ENCODE measurements at places on chromosomes 7 and 10. TPM values are rescaled to one million over a fixed set of nuclear protein-coding genes. Genes with fewer than 3 reads are reported as not detected.

DNA sequence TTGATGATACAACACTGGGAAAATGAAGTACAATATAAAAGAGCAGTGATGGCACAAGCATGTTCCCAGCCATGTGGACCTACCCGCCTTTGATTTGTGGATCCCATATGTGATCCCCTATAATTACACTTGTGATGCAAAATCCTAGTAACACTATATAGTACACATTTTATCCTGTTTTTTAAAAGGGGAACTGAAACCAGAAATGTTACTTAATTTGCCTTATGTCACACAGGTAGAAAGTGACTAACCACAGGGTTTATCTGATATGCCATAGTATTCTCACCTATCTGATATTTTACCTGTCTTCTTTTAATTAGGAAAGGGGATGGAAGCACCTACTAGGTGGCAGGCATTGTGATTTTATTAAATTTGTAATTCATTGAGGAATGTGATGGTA, 35.0 kb downstream of the ARMC3 start:
- no peak for DNase-seq

- no peak for DNase-seq
Measured at GRCh38 chr7:133937786-133938185, 189.4 kb upstream of the LRGUK start.

DNA sequence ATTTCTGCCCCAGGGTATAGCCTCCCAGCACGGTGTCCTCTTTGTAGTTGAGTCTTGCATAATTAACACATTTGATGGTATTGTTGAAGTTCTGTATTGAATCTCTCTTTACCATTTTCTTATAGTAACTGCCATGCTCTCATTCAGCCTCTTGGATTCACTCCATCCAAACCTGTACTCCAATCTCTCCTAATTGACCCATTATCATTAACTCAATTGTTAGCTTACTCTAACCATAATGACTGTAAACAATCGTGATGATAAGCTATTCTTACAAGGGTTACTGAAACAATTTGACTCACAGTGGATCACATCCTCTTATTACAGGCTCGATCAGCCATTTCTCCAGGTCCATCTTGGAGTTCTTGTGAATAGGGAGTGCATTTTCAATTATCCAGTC, 191.9 kb upstream of the AGK start:
- DNase-seq, result no peak

DNA sequence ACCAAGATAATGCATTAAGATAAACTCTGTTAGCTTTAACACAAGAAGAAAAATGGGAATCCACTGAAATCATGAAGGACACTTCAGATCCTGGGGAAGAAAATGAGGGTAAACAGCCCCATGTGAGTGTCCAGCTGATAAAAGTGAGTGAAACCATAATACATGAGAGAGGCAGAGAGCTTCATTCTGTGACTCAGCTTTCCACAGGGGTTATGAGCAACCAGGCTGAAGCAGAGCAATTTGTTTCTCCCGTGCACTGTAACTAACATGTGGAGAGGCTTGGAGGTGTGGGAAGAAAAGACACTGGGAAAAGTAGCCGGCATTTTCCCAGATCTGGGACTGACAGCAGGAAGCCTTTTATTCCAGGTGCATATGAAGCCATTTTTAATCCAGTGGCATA, 971.7 kb downstream of the ANKRD7 start:
- DNase-seq, result no peak

Gene NPFFR1
- total RNA-seq, result not detected

DNA sequence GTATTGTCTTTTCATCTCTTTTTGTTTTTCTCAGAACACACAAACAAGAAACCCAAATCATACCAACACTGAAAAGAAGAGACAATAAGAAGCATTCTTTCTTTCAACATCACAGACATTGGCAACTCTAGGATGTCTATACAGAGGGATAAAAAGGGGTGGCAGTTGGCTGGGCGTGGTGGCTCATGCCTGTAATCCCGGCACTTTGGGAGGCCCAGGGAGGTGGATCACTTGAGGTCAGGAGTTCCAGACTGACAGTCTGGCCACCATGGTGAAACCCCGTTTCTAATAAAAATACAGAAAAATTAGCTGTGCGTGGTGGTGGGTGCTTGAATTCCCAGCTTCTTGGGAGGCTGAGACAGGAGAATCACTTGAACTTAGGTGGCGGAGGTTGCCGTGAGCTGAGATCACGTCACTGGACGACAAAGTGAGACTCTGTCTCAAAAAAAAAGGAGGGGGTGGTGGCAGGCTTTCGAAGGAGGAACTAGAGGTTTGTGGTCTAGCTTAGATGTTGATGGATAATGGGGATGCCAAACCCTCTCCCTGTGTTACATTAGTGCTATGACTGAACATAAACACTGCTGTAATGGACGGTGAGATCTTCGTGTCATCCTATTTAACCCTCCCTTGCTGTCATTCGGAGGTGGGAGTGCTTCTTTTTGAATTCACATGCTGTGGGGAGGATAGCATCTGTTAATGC, 9.4 kb downstream of the CNNM2 start:
- peak; percentile 39 for DNase-seq

- no peak for DNase-seq
Measured at GRCh38 chr7:105866102-105866801, 10.1 kb downstream of the ATXN7L1 start.

GRCh38 chr10:108757946-108758345, 1165.4 kb downstream of the XPNPEP1 start:
- no peak for DNase-seq

Gene LMBR1
- 16.7 TPM for total RNA-seq

Gene ITPRID1
- total RNA-seq, result 2.8 TPM

- no peak for DNase-seq
Measured at GRCh38 chr7:44217223-44217714, 16.5 kb downstream of the YKT6 start.

DNA sequence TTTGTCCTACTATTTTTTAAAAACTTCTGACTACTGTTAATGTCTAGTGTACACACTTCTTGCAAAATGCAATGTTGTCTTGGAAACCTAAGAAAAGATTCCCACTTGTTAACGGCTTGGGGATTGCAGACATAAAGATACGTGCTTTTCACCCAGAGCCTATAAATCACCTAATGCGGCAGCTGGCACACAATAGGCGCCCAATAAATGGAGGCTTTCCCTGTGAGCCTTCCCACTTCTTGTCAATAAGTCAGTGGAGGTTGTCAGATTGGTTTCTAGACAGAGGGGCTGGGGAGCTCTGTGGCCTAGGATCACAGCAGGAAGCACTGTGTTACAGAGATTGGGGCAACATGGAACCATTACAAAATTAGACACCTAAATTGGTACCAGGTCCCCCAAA, 74.7 kb downstream of the VSTM4 start:
- DNase-seq, result no peak

- DNase-seq, result no peak
Measured at GRCh38 chr7:129385116-129385515, 49.1 kb upstream of the STRIP2 start.

DNA sequence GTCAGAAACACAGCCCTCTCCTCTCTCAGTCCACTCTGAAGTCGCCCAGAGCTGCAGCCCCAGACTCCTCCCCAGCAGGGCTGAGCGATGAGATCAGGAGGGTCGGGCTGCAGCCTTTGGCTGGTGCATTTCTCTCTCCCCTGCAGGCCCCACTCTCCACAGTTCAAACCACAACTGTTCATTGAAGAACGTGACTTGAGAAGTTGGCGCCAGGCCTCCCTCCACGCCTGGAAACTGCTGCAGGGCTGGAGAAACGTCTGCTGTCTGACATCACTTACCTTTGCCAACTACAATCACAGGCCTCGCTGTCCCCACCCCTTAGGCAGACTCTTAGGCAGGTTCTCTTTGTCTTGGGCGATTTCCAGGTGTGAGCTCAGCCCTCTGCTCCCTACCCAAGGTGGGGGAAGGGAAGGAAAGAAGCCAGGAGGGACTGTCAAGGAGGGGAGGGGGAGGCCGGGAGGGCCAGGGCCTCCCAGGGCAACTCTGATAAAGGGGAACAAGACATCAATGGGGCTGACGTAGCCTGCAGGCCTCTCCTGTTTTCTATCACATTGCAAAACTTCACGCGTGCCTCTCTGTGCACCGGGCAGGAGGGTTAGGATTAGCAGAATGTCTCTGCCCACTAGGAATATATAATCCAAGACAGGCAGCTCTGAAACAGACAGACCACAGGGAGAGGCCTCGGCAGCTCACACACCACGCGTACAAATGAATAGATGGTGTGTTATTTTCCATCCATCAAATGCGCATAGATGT, 32.7 kb downstream of the CALML5 start:
- peak; percentile 82 for DNase-seq

Gene FKBP6
- total RNA-seq, result not detected

DNA sequence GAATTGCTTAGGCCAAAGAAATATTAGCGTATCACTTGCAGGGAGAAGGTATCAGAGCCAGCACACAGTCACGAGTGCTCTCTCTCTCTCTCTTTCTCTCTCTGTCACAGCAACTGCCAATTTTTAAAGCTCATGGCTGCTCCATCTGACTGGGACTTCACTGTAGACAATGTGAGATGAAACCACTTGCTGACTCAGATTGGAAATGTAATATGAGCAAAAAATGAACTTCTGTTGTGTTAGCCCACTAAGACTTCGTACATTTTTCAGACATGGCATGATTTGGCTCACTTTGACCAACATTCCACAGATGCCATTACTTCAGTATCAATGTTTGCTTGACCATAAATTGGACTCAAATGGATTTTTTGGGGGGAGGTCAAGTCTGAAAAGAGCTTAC, 68.1 kb downstream of the DGKB start:
- no peak for DNase-seq

- no peak for DNase-seq
Measured at GRCh38 chr10:77007834-77008233, 629.8 kb downstream of the KCNMA1 start.

GRCh38 chr10:2627969-2628368, 439.4 kb upstream of the PFKP start:
- no peak for DNase-seq

DNA sequence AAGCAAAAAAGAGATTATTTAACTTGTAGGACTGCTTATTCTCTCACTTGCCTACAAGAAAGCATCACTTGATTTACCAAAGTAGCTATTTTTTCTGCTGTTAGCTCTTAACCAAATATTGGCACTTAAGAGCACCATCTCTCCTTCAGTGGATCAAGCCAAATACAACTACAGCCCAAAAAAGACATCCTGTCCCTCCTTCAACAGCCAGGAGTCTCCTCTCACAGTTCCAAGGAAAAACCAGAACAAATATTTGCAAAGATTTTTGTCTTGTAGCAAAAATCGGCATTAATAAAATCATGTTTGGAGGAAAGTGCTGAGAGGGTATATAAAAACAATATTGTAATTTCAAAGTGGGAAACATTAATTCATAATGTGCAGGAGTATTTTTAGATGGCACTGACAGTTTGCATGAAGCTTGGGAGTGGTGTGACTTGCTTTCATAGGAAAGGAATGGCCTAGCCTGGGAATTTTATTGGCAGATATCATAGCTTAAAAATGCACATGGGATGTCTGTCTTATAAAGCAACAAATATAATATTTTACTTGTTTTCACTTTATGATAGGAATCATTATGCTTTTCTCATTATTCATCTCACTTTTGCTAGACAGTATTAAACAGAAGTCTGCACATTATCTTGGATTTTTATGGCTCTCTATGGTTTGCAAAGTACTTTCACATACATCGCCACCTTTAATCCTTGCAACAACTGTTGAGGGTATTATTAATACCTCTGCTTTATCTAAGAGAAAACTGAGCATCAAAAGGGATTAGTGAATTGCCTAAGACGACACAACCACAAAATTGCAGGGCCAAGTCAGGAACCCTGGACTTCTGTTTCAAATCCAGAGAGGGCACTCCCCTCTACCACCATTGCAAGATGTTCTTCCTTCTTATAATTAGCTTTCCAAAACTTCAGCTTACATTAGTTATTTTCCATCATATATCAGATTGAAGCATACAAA, 103.5 kb downstream of the AGMO start:
- no peak for DNase-seq

Gene SORCS1
- total RNA-seq, result 2.2 TPM

GRCh38 chr10:71234970-71235685, 22.8 kb downstream of the UNC5B start:
- DNase-seq, result no peak

DNA sequence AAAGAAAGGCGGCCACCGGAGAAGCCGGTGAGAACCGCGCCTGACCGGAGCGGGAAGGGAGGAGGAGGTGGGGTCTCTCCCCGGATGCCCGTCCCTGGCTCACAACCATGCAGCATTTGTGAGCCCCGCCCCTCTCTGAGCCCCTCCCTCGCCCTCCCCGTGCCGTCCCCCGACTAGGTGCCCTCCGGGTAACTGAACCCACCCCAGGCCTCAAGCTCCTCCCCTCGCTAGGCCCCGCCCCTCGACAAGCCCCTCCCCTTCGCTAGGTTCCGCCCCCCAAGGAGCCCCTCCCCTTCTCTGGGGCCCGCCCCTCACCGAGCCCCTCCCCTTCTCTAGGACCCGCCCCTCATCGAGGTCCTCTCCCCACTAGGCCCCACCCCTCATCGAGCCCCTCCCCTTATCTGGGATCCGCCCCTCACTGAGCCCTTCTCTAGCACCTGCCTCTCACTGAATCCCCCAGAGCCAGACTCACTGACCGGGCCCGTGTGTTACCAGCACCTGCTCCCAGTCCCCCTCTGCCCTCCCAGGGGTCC, 42.2 kb upstream of the HSPB1 start:
- DNase-seq, result no peak

DNA sequence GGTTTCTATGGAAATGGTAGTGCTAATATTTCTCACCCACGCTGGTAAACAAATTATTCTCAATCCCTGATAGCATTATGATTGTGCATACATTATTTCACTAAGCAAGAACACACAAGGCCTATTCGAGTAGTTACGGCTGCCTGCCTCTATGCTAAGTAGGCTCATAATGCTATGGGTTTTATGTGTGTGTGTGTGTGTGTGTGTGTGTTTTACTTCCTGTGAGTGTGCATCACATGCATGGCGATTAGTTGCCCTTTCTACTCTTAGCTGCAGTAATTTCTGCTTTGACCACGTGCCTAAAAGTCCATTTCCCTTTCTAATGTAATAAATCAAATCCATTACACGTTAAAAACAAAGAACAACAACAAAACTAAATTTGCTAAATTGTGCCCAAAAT, 117.0 kb downstream of the CHCHD3 start:
- no peak for DNase-seq

DNA sequence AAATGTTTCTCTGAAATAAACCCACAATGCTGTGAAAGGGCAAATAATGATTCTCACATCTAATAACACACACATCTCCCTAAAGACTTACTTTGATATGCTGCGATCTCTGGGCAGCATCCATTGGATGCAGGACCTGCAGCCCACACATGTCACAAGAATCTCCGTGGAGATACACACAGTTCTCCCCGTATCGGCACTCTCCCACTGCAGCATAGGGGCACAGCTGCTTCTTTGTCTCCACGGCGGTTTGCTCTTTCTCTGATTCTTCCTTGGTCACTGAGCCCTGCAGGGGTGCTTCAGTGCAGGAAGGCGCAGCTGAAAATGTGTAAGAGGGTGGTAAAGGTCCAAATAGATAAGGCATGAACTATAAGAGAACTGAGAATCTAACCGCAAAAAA, 20.4 kb downstream of the MKRN1 start:
- no peak for DNase-seq

- peak; percentile 26 for DNase-seq
Measured at GRCh38 chr10:75108684-75109458, 2.6 kb upstream of the SAMD8 start.

Gene MYO1G
- 8.3 TPM for total RNA-seq

Gene CDC14C
- total RNA-seq, result not detected

Measured in transverse colon (tissue), 4 donors.